Urothelium cell line (cell line): ENCODE measurements at places on chromosomes 4 and X.
A peak's percentile ranks its signal among the peaks of the same experiment; 100 is the strongest.

- DNase-seq: no peak
These were observed 50.0 kb downstream of the WFS1 start for GRCh38 chr4:6319530-6320150.

- DNase-seq: peak; percentile 61
These were observed 58.9 kb upstream of the PGM2 start for GRCh38 chr4:37767546-37767945.

DNA sequence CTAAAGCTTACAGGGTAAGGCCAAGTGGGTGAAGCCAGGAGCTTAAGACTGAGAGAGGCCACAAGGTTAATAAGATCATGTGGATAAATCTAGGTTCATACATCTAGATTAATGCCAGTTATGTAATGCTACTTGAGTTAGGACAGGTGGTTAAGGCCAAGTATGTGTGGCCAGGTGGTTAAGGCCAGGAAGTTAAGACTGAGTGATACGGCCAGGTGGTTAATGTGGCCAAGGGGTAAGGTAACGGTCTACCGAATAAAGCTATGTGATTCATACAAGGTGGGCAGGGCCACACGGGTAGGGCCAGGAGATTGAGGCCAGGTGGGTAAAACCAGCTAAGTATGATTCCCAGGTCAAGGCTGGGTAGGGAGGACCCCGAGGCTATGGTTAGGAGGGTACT is 223.0 kb downstream of the TACR3 start:
- no peak for DNase-seq

GRCh38 chr4:11729548-11729947 is 300.9 kb upstream of the HS3ST1 start:
- DNase-seq: no peak

- no peak for DNase-seq
These were observed 26.7 kb downstream of the MANBA start for GRCh38 chr4:102734116-102734515.

- DNase-seq: no peak
These were observed 46.6 kb upstream of the PRRG1 start for GRCh38 chrX:37302569-37302968.

- DNase-seq: no peak
These were observed 75.1 kb downstream of the ADGRL3 start for GRCh38 chr4:61275241-61275640.

DNA sequence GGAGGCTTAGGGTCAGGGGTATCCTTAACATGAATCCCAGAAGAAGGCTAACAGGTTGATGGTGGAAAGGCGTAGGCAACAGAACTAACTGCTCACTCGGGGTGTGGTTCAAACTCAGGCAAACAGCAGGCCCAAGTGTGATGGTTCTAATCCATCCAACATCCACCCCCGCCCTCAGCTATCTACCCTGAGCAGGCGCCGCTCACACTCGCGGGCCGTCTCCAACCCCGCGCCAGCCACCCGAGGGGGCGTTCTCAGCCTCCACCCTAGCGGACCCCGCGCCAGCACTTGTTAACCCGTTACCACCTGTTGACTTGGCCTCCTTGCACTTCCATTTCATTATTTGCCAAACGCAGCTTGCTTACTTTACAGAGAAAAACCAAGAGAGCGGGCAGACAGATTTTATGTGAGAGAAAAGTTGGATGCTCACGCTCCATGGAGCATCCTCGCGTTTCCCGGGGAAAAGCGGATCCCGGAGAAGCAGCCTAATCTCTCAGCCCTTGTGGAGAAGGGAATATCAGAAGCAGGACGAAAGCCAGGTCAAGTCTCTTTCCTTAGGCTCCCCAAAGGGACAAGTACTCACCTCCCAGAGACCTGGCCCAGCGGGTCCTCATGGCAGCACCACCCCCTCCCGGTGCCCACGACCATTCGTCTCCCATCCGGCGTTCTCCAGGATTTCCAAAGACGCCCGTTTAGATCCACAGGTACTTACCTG is 773 bp downstream of the SNCA start:
- DNase-seq: no peak

- DNase-seq: no peak
These were observed 91.2 kb downstream of the RTL5 start for GRCh38 chrX:72040506-72040905.

DNA sequence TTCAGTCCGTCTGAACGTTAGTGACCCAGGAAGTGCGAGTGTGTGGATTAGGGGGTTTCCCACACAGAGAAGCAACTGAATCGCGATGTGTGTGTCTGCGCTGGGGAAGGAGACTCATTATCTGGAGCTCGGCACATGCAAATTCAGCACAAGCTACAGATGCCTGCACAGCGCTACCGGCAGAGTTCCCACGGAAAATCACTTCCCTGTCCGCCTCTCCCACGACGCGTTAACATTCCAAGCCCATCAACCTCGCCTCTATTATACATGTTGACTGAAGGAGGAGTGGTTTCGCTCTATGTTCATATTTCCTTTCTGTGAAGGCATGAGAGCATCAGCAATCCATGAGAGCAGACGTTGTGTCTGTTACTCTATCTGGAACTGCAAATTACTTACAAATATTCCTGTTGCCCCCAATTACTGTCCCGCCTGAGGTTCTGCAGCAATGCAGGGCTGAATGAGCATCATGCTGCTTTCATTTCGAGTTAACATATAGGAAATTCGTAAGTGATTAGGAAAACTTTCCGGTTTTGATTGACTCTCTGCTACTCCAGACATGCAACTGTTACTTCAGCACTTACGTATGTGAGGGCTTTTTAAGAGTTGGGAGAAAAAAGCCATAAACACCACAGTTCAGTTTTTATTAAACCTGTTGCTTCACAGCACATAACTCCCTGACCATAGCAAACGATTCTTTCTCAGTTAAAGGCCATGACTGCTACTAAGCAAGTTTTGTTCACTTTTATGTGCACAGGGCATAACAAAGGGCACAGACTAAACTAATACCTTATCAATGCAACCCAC is 15.0 kb upstream of the MTNR1A start:
- no peak for DNase-seq

- no peak for DNase-seq
These were observed 50.4 kb upstream of the TRAM1L1 start for GRCh38 chr4:117135634-117136354.

DNA sequence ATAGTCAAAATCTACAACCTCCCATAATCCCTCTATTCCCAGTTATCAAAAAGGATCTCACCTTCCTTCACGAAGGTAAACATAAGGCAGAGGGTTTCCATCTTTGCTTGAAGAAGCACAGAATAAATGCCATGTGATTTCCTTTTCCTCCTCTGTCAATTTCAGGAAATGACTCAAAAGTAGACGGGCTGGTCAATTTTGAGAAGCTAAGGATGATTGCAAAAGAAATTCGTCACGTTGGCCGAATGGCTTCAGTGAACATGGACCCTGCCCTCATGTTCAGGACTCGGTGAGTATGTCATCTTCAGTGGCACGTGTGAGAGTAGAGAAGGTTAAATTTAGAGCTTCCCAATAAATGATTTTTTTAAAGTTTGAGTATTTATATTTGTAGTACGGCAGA is 240.2 kb downstream of the RAPGEF2 start:
- no peak for DNase-seq

DNA sequence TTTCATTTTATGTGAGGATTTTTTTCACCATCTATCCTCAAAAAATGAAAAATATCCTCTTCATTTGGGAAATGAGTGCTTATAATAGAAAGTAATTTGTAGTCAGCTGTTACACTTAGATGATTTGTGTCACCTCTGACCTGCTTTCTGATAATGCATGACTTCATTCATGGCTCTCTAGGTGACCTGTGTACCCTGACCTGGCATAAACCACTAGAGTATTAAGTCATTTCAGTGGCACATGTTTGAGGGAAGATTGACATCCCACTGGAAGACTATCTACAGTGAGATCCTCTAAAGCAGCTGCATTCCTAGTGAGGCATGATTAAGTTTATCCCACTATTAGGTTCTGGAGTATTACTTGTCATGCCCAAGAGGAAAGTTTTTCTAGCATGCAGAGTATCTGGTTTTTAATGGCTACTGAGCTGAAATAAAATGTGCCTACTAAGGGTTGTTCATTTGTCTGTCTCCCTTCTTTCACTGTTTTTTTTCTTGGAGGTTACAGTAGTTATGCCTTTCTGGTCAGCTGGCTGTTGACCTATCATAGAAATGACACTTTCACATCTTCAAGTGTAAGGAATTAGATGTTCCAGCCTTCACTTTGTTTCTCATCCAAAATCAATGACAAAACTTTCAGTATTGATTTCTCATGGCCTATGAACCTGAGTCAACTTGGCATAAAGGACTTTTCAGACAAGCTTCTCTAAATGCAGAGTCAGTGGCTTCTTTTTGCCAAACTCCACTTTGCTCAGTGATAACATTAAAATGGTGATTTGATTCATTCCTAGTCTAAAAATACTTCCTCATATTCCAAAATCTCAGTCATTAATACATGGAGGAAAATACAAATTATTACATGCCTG is 33.1 kb downstream of the TET2 start:
- no peak for DNase-seq

DNA sequence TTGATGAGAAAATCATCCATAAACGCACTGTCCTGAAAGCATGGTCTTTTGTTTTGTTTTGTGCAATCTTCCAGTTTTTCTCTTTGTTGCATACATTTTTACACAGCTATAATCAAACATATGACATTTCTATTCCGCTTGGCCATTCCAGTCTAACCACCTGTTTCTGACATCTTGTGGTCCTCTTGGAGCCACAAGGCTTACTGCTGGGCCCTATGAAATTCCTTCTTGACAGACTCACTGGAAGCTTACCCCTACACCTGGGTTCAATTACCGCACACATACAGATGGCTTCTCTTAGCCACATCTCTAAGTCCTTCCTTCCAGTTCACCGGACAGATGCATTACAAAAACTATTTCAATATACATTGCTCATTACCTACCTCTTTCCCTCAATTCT is 72.4 kb downstream of the PAPSS1 start:
- no peak for DNase-seq

DNA sequence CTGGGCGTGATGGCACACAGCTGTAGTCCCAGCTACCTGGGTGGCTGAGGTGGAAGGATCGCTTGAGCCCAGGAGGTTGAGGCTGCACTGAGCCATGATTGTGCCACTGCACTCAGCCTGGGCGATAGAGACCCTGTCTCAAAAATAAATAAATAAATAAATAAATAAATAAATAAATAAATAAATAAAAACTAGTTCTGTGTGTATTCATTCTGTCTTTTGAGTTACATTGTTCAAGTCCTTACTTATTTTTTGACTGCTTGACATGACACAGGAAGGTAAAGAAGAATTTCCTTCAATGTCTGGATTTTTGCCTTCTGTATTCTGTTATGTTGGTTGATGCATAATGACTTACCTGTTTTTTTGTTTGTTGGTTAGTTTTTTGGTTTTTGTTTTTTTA is 2.2 kb upstream of the NAA10 start:
- no peak for DNase-seq

DNA sequence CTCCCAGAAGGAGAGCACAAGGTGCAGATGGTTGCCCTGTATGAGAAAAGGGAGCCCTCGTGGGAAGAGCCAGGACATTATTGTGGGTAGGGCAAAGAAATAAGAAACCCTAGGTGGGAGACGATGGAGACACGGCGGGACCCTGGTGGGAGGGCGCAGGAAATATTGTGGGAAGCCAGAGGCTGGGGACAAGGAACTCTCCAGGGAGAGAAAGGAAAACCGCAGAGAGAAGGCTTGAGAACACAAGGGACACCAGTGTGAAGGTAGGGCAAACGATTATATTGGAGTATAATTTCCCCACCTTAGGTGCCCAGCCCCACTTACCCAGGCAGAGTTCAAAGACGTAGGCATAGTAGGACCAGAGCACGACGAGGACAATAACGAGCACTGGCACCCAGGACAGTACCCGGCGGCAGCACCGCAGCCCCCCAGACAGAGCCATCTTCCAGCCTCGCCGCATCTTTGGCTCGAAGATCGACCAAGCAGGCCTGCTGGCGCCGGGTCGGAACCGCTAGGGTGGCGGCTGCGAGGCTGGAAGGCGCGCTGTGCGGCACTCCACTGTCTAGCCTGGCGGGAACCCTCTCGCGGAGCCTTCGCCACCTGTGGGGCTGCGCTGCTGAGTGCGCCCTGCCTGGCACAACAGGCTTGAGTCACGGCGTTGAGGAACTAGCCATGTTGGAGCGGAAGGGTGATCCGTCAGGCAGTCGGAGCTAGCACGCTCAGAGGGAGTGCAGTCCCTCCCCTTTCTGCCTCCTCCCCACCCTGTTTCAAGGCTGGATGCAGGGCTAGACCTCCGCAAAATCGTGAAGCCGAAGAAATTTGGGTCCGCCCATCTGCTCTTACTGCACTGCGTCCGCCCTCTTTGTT is at the start of gene ZDHHC15:
TSS of gene ZDHHC15 (minus strand) at position 473 of the 867 bp plus-strand sequence. CDS start at position 460, 13 bp downstream.
- DNase-seq: peak; percentile 73

GRCh38 chr4:148405161-148405893 is 36.9 kb downstream of the NR3C2 start:
- DNase-seq: no peak

DNA sequence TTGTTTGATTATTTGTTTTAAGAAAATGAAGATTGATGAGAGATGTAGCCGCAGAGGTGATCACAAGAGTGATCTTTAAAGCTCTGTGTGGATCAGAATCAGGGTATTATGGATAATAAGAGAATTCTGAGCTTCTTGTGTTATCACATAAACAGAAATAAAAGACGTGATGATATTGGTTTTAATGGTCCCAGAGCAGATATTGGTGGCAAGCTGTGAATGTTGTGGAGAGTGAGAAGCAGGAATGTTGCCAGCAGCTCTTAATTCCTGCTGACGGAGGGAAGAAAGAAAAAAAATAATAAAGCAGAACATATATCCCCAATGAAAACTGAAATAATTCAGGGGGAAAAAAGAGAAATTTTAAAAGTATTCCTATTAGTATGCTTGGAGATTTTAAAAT is 1015.9 kb downstream of the PCDH18 start:
- no peak for DNase-seq

- DNase-seq: no peak
These were observed 42.3 kb downstream of the NALF2 start for GRCh38 chrX:69546417-69546816.

- no peak for DNase-seq
These were observed 89.6 kb downstream of the KCNIP4 start for GRCh38 chr4:21858971-21859370.

GRCh38 chrX:145393702-145394235 is 146.5 kb downstream of the SPANXN1 start:
- no peak for DNase-seq

- DNase-seq: no peak
These were observed 723.6 kb downstream of the TRAM1L1 start for GRCh38 chr4:116361790-116362189.

DNA sequence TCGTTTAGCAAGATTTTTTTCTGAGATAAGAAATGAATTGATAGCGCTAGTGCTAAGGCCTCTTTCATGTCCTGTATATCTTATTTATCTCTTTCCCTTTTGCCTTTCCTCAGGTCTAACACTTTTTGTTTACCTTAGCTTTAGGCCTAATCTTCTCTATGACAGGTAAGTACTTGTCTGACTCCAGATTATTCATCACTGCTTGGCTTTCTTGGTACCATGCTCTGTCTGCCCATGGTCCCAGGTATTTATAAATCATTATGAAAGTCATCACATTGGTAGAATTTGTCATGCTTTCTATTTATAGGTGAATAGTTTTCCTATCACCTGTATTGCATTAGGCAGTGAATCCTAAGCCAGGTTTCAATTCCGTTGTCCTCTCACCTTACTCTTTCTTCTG is 99.5 kb upstream of the CTSO start:
- no peak for DNase-seq
